ENCODE measurements at places on chromosomes 2 and 18. TPM values are rescaled to one million over a fixed set of nuclear protein-coding genes. Genes with fewer than 3 reads are reported as not detected.

- H3K27ac ChIP-seq: no peak overlapping the region
- H3K4me3 ChIP-seq: no peak overlapping the region
- H3K4me1 ChIP-seq: no peaks in the 10 kb centered on the region
Observed at GRCh38 chr18:25875551-25876240, 214.7 kb downstream of the SS18 start.

The EN1 gene
- not detected for total RNA-seq

DNA sequence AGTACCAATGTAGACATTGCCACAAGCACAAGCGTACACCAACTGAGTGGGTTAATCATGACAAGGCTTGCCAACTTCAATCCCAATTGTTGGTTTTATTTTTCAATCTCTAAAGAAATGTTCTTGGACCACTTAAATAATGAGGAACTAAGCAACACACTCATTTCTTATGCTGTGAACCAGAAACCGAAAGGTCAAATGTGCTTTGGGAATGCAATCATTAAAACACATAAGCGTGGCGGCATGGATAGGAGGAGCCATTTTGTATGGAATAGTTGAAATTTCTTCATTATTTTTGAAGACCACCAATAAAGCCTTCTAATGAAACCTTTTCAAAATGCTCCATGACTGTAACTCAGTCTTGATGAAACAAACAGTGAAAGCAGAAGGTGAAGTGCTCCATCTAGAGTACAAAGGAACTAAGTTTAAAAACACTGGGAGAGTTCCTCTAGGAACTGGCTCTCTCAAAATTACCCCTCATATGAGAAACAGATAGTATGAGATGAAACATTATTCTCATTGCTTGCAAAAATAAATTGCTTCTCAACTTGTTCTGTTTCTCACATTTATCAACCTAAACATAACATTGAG, 113.2 kb upstream of the CHST9 start:
- no peak for DNase-seq
- H3K4me3 ChIP-seq: no peak overlapping the region
- H3K4me1 ChIP-seq: no peaks in the 10 kb centered on the region
- H3K27me3 ChIP-seq: no peaks in the 10 kb centered on the region
- H3K27ac ChIP-seq: no peak overlapping the region

- H3K27me3 ChIP-seq: peaks cover 21% of the 10 kb centered on the region
- no peak for DNase-seq
- no peaks in the 10 kb centered on the region for H3K36me3 ChIP-seq
- no peaks in the 10 kb centered on the region for H3K4me1 ChIP-seq
- no peak overlapping the region for H3K27ac ChIP-seq
Observed at GRCh38 chr2:1954061-1954460, 209.7 kb upstream of the PXDN start.

The CCDC88A gene
- 14.3 TPM for total RNA-seq

- no peak for DNase-seq
- H3K27me3 ChIP-seq: no peaks in the 10 kb centered on the region
- H3K36me3 ChIP-seq: no peaks in the 10 kb centered on the region
- H3K4me1 ChIP-seq: no peaks in the 10 kb centered on the region
- no peak overlapping the region for H3K4me3 ChIP-seq
- H3K27ac ChIP-seq: no peak overlapping the region
Observed at GRCh38 chr2:8260213-8260612, 421.6 kb upstream of the ID2 start.

GRCh38 chr18:24111936-24112335, 26.9 kb upstream of the CABYR start:
- no peak overlapping the region for H3K4me3 ChIP-seq
- DNase-seq: no peak
- H3K4me1 ChIP-seq: peaks cover 5% of the 10 kb centered on the region
- no peak overlapping the region for H3K27ac ChIP-seq
